Bronchus fibroblast of lung (primary cell): ENCODE measurements at places on chromosomes 1 and 21. TPM values are rescaled to one million over a fixed set of nuclear protein-coding genes. Genes with fewer than 3 reads are reported as not detected.

The RNU1-1 gene
- under 0.01 TPM in 1 of 2 replicates, not detected in the other for total RNA-seq

The C1QB gene
- total RNA-seq = not detected in 2 replicates

The ANKRD34A gene
- 0.59 and 1.3 TPM in 2 replicates for total RNA-seq

The XCL1 gene
- total RNA-seq = not detected in 2 replicates

The GBP3 gene
- total RNA-seq = 4.6 and 6.6 TPM in 2 replicates

The NHLH1 gene
- total RNA-seq = under 0.01 TPM in 1 of 2 replicates, not detected in the other

The ASPM gene
- 28.2 and 39.3 TPM in 2 replicates for total RNA-seq

The ADORA3 gene
- not detected in 2 replicates for total RNA-seq

The TSPEAR gene
- total RNA-seq = not detected in 2 replicates

The S100A8 gene
- not detected in 2 replicates for total RNA-seq
